ENCODE measurements at places on chromosomes 6 and 20.

DNA sequence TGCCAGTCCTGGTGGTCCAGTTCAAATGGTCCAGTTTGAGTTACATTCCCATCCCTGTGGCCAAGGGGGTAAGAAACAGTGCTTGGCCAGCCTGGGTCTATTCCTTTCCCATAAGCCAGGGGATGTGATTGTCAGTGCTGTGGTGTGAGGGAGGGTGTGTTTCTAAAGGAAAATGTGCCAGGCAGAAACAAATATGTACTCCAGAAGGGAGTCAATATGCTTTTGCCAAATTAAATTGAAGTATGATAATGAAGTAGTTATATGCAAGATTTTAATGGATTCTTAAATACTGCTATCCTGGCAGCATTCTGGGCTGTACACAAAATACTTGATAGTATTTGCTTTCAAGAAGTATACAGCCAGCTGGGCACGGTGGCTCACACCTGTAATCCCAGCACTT, 16.6 kb upstream of the PAQR8 start:
- no peak for DNase-seq

GRCh38 chr6:130716466-130716865, 110.7 kb upstream of the SMLR1 start:
- DNase-seq, result no peak

DNA sequence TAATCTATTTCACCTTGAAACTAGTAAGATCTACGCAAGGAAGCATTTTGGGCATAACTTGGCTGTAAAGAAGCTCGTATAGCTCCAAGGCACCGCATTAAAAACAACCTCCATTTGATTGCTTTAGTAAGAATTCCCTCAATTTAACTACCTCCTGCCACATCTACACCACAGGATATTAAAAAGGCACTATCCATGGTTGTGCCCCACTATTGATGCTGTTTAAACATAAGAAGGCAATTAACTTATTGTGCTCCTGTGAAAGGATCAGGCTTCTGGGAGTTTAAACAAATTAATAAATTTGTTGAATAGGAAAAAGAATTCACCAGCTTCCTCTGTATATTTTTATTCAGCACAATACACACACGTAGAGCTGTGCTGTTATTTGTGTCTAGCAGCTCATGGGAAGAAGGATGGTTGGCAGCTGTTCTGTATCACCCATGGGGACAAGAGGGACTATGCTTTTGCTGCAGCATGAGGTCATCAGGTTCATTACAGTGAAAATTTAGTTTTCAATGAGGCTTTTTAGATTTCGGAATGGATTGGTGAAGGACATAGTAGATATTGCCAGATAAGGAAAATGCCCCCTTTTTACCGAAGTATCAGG, 513.3 kb downstream of the HAO1 start:
- DNase-seq, result no peak

DNA sequence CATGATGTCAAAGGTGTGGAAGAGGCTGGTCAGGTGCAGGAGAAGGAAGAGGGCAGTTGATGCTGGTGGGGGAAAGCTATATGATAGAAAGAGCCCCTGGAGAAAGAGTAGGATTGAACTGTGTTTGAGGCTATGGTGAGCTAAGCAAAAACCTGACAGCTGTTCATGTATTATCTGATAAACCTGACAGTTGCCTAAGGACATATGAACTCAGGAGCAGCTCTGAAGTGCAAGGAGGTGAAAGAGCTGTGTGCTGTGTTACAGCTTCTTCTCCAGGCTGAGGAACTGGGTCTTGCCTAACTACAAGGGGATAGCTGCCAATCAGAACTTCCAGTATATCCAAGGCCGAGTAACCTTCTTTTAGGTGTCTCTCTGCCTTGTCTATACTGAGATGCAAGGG, 81.8 kb downstream of the LCA5 start:
- DNase-seq, result no peak

DNA sequence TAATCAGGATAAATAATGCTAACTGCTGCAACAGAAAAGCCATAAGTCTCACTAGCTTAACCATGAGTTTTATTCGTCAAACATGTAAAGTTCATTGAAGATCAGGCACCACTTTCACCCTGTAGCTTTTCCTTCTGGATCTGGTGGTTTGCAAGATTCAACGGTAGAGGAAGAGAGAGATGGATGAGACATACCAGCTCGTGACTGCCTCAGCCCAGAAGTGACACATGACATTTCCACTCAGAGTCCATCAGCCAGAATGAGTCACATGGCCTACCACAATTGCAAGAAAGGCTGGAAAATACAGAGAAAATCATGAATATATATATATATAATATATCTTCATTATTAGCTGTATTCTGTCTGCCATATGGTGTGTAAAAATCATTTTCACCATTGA, 29.0 kb downstream of the SPTLC3 start:
- DNase-seq, result no peak

- DNase-seq, result no peak
Measured at GRCh38 chr20:49615401-49616153, 47.6 kb upstream of the PTGIS start.

Data from lung microvascular endothelial cell (primary cell).